ENCODE measurements at places on chromosomes 3 and 15.

DNA sequence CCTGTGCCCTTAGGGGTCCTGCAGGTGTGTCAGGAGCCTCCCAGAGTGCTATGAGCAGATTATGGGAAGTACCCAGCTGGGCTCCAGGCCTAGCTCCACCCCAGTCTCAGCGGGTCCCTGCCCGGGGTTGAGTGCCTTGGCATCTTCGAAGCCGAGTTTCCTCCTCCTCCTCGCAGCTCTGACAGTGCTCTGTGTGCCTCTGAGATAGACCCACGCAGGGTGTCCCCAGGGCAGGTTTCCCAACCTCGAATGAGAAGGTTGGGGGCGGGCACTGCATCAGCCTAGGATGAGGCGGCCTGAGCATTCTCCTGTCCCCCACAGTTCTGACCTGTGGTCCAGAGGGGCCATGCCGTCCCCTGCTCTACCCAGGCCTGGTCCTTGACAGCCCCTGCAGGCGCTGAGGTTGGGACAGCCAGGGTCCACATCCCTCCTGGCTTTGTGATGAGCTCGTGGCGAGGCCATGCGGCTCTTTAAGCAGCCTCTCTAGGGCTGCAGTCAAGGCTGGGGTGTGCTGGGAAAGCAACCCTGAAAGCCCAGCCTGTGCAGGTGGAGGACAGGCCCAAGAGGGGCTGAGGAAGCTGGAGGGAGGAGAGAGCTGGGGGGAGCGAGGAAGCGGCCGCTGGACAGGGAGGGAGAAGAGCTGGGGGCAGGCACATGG lies 20.2 kb upstream of the SKOR1 start:
- DNase-seq, result no peak

DNA sequence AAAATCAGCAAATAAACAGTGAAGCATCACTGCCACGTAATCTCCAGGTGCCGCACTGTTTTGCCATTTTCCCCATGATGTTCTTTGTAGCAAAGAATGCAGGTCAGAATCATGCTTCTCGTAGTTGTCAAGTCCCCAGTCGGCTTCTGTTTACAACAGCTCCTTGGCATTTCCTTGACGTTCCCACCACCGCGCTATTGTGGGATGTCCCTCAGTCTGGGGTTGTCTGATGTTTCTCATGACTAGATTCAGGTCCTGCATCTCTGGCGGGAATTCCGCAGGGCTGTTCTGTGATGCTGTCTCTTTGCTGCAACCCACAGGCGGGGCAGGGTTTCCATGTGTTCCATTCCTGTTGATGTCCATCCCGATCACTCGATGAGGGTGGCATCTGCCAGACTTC lies 117.9 kb upstream of the SMAD3 start:
- DNase-seq, result no peak

DNA sequence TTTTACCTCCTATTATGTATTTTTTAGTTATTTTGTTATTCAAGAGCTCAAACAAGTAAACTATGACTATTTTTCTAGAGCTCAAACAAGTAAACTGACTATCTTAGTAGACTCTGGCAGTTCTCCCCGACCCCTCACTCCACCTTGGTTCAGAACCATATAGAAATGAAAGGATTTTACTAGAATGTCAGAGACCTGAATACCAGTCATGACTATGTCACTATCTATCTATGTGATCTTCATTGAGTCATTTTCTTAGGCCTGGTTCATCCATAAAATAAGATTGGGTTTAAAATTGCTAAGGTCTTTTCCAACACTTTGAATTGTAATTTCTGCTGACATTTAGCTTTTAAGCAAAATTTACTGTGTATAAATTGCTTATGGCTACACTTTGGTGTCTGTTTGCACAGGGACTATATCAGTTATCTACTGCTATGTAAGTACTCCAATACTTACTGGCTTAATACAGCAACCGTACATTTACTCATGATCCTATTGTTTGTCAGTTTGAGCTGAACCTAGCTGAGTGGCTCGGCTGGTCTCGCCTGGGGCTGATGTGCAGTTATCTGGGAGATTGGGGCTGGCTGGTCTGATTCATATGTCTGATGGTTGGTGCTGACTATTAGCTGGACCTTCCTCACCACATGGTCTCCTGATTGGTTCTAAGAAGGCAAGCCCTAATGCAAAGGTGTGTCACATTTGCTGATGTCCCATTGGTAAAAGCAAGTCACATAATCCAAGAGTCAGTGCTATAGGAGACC lies 37.0 kb downstream of the RASA2 start:
- no peak for DNase-seq

DNA sequence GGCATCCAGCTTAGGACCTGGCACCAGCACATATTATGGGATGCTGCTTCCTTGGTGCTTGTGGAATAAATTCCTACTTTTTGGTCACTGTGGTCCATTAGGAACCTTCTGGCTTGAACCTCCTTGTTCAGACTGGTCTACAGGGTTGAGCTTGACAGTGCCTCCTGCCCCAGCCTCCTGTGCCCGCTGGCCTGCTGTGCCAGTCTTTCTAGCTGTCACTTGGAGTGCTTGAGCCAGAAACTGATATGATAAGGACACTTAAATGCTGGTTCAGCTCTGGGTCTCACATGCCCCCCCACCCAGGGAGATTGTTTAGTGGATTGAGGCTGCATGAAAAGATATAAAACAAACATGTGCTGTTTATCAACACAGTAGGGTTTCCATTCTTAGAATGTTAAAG lies 147.8 kb downstream of the SLCO3A1 start:
- DNase-seq, result no peak

GRCh38 chr3:143165211-143165610 lies 45.6 kb downstream of the CHST2 start:
- DNase-seq, result no peak

DNA sequence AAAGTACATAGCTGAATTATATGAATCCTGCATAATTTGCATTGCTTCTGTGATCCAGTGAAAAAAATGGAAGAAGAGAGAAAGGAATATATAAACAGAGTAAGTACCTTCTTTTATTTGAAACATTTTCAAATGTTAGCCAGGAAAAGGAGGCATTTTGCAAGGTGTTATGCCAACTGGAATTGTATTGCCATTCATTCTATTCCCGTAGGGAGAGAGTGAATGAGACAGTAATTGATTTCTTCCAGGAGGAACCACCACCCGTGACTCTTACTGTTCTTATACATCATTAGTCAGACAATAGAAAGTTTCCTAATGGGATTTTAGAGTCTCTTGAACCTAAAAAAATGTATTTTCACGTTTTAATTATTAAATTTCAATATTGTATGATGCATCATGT lies 324.1 kb upstream of the ALCAM start:
- DNase-seq, result no peak

DNA sequence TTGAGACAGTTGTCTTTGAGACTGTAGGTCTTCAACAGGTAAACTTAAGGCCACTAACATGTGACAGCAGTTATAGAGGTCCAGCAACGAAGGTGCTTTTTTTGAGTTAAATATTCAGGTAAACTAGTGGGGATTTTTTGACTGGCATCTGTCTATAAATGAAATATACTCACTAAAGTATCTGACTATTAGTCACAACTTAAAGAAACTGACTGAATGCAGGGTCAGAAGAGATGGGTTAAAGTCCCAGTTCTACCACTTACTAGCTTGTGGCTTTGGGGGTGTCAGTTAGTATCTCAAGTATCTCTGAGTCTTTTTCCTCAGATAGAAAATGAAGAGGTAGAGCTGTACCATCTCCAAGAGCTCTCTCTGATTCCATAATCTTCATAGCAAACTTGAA lies 18.0 kb downstream of the MIX23 start:
- DNase-seq, result no peak

GRCh38 chr3:183449391-183449790 lies 21.0 kb upstream of the MCF2L2 start:
- DNase-seq, result peak; percentile 23
